ENCODE measurements at places on chromosomes 7 and 10.
A peak's percentile ranks its signal among the peaks of the same experiment; 100 is the strongest.

DNA sequence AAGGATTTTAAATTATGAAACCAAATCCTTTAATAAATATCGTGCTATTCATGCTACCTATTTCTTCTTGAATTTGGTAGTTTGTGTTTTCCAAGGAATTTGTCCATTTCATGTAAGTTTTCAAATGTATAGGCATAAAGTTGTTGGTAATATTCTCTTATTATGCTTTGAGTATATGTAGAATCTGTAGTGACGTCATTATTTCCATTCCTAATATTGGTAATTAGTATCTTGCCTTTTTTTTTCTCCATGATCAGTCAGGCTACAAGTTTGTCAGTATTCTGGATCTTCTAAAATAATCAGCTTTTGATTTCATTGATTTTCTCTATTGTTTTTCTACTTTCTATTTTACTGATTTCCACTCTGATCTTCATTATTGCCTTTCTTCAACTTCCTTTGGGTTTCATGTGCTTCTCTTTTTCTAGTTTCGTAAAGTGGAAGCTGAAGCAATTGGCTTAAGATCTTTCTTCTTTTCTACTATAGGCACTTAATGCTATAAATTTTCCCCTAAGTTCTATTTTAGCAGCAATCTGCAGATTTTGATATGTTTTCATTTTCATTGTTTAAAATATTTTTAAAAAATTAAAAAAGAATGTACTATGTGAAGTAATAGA is 156.5 kb upstream of the HDAC9 start:
- H3K4me1 ChIP-seq = peaks cover 47% of the 10 kb centered on the region
- peaks cover 26% of the 10 kb centered on the region for H3K36me3 ChIP-seq
- peak overlapping the region; percentile 67 for H3K4me3 ChIP-seq
- no peaks in the 10 kb centered on the region for H3K27me3 ChIP-seq
- H3K27ac ChIP-seq = peak overlapping the region; percentile 24

DNA sequence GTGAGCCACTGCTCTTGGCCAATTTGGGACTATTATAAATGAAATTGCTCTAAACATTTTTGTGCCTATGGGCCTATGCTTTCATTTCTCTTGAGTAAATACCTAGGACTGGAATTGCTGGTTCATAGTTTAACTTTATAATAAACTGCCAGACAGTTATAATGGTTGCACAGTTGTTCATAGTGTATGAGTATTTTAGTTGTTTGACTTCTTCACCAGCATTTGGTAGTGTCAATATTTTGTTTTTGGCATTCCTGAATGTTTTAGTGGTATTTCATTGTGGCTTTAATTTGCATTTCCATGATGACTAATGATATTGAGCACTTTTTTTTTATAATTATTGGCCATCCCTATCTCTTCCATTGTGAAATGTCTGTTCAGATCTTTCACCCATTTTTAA is 29.5 kb downstream of the PLEKHA8 start:
- H3K4me1 ChIP-seq = peaks cover 14% of the 10 kb centered on the region
- DNase-seq = no peak
- H3K27ac ChIP-seq = no peak overlapping the region

- DNase-seq = no peak
- H3K36me3 ChIP-seq = no peaks in the 10 kb centered on the region
- H3K4me1 ChIP-seq = peaks cover 20% of the 10 kb centered on the region
These were observed 20.0 kb downstream of the CLIP2 start for GRCh38 chr7:74309181-74309580.

- no peaks in the 10 kb centered on the region for H3K36me3 ChIP-seq
- DNase-seq = no peak
- no peaks in the 10 kb centered on the region for H3K27me3 ChIP-seq
- peaks cover 14% of the 10 kb centered on the region for H3K4me1 ChIP-seq
- H3K27ac ChIP-seq = no peak overlapping the region
These were observed 2.5 kb downstream of the USP54 start for GRCh38 chr10:73588656-73589055.

DNA sequence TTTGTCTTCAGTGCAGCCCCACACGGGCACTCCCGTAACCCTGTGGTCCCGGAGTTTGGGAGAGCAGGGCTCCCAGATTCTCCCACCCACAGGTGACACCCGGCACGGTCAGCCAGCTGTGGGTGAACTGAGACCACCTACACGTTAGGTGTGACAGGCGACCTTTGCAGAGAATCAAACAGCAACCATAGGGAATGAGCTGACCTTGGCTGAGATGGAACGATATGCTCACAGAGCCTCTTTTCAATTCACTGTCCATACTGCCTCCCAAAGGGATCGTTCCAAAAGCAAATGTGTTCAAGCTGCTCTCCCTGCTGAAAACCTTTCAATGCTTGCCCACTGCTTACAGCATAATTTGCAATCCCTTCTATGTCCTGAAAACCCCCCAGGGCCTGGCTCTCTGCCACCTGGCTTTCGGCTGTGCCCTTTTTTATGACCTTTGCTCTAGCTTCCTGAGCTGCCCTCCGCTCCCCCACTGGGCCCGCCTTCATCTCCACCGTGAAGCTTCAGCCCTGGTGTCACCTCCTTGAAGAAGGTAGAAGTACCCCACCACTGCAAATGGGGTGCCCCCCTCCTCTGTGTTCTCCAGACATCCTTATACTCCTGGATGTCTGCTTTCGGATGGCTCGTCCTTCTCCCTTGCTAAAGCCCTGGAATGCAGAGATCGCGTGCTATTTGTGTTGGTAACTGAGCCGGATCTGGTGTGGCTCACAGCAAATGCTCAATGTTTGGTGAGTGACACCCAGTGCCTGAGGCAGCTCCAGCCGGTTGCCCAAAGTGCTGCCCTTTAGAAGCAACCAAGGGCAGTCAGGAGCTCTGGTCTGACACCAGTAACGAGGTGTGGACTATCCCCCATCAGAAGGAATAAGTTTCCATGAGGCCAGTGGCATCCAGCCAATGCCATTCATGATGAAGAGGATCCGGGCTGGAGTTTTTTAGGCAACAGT is 90.4 kb downstream of the KIAA1549 start:
- no peaks in the 10 kb centered on the region for H3K4me1 ChIP-seq
- H3K4me3 ChIP-seq = no peak overlapping the region
- H3K27me3 ChIP-seq = peaks cover 5% of the 10 kb centered on the region
- no peak for DNase-seq
- H3K36me3 ChIP-seq = no peaks in the 10 kb centered on the region

DNA sequence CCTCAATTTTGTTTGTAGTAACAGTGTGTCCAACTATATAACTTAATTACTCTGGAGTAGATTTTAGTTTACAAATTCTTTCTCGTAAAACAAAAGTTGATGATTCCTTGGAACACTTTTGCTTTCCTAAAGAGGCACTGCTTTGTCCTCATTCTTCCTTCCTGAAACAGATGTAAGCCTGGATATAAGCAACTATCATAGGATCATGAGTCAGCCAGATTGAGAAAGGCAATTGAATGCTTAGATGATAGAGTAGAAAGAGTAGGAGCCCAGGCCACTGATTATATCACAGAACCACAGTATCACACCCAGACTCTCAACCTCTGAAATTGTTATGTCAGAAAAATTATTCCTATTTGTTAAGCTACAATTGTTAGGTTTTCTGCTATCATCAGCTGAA is 69.9 kb downstream of the TMEM106B start:
- no peak for DNase-seq
- peaks cover 6% of the 10 kb centered on the region for H3K36me3 ChIP-seq
- peaks cover 32% of the 10 kb centered on the region for H3K27me3 ChIP-seq
- H3K4me3 ChIP-seq = no peak overlapping the region
- no peaks in the 10 kb centered on the region for H3K4me1 ChIP-seq

DNA sequence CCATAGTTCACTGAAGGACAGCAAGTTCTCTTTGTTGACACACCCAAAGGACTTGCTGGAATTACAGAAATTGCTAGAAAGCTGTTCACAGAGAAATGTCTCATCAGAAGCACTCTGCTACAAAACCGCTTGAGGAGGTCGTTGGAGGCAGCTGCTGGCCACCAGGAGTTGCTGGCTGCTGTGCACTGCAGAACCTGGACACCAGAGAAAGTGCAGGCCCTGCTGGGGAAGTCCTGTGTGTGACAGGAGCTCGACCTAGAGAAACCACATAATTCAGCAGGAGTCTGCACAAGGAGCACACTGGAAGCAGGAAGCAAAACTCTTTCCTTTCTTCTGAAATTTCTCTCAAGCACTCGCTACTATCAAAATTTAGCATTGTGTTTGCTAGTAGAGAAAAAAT is 461.5 kb upstream of the GHITM start:
- no peaks in the 10 kb centered on the region for H3K36me3 ChIP-seq
- H3K27me3 ChIP-seq = no peaks in the 10 kb centered on the region
- no peak overlapping the region for H3K4me3 ChIP-seq
- no peak overlapping the region for H3K27ac ChIP-seq
- no peak for DNase-seq

DNA sequence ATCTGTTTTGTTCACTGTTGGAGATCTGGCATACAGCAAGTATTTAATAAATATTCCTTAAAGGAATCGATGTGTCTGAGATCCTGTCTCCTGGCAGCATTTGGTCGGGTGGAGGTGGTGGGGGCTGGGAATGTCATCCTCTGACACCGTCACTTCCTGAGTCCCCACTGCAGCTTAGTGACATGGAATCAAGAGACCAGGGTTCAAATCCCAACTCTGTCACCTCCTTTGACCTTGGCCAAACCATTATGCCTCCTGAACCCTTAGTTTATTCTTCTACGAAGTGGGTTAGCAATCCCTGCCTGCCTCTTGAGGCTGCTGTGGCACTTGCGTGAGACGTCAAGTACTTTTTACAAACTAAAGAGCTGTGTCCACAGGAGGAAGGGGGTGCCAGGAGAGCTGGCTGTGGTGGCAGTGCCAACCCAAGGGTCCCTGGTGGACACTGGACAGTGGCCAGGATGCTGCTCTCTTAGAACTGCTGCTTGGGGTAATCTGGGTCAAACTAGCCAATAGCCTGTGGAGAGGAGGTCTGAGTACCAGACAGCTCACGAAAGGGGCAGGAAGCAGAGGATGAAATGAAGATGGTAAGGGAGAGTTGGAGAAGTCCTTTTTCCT is 8.0 kb upstream of the ZMIZ1 start:
- no peak overlapping the region for H3K27ac ChIP-seq
- no peak for DNase-seq

DNA sequence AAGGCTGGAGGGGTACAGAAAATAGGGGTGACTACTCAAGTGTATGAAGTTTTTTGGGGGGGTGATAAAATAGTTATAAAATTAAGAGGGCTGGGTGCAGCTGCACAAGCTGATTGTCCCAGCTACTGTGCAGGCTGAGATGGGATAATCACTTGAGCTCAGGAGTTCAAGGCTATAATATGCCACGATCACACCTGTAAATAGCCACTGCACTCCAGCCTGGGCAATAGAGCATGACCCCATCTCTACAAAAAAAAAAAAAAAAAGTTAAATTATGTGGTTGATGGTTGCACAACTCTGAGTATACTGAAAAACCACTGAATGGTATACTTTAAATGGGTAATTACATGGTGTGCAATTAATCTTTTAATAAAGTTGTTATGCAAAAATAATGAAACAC is 172.9 kb downstream of the SRPK2 start:
- peaks cover 4% of the 10 kb centered on the region for H3K36me3 ChIP-seq
- H3K4me1 ChIP-seq = peaks cover 52% of the 10 kb centered on the region
- no peak for DNase-seq
- no peaks in the 10 kb centered on the region for H3K27me3 ChIP-seq

GRCh38 chr7:1025743-1026581 is 18.4 kb upstream of the GPR146 start:
- DNase-seq = no peak
- H3K27ac ChIP-seq = peak overlapping the region; percentile 83
- peaks cover 77% of the 10 kb centered on the region for H3K4me1 ChIP-seq
- H3K27me3 ChIP-seq = no peaks in the 10 kb centered on the region
- H3K36me3 ChIP-seq = peaks cover 3% of the 10 kb centered on the region
- peak overlapping the region; percentile 91 for H3K4me3 ChIP-seq

DNA sequence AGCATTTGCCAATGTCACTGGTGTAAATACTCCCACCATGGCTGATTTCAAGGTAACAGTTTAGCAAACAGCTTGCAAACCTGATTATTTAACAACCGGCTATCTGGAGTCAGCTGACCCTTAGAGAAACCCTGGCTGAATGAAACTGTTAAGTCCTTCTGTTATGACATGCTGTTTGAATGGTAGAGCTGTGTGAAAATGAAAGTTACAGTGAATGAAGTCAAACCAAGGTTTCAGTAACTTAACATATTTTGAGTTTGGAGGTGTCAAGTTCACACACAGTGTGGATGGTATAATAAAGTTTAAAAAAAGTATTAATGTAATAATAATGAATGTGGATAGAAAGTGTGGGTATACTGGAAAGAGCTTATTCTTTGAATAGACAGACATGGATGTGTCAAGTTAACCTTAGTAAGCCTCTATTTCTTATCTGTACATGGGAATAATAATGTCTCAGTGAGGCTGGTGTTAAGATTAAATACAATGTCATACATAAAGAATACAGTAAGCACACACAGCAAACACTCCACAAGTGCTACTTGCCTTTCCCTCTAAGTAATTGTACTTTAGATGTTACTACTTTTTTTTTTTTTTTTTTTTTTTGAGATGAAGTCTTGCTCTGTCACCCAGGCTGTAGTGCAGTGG is 150.4 kb downstream of the TAX1BP1 start:
- H3K27me3 ChIP-seq = no peaks in the 10 kb centered on the region
- H3K36me3 ChIP-seq = peaks cover 34% of the 10 kb centered on the region
- no peak overlapping the region for H3K27ac ChIP-seq
- H3K4me3 ChIP-seq = no peak overlapping the region
- DNase-seq = no peak

- no peak overlapping the region for H3K27ac ChIP-seq
- H3K4me1 ChIP-seq = no peaks in the 10 kb centered on the region
- H3K4me3 ChIP-seq = no peak overlapping the region
- H3K27me3 ChIP-seq = no peaks in the 10 kb centered on the region
- no peak for DNase-seq
These were observed 471.7 kb upstream of the GALNT17 start for GRCh38 chr7:70660154-70660818.

- no peak overlapping the region for H3K4me3 ChIP-seq
- H3K27me3 ChIP-seq = no peaks in the 10 kb centered on the region
- no peaks in the 10 kb centered on the region for H3K36me3 ChIP-seq
These were observed 73.3 kb downstream of the KIAA1549 start for GRCh38 chr7:138907850-138908249.

DNA sequence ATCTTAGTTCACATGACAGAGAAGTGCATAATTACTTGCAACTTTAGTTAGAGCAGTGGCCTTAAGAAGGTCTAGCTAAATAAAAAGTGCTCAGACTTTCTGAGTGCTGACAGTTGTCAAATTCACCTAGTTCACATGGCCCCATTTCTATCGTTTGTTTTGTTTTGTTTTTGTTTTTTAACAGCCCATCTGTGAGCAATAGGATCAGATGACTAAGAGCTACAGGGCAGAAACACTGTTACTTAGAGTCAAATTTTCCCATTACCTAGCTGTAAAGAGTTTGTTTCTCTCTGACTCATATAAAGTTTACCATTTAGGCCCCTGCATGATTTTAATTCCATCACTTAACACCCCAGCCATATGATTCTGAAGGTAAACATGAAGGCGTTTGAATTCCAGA is 18.8 kb downstream of the CAV1 start:
- H3K27ac ChIP-seq = no peak overlapping the region
- peaks cover 6% of the 10 kb centered on the region for H3K4me1 ChIP-seq
- H3K36me3 ChIP-seq = peaks cover 9% of the 10 kb centered on the region
- H3K4me3 ChIP-seq = no peak overlapping the region
- peaks cover 9% of the 10 kb centered on the region for H3K27me3 ChIP-seq

GRCh38 chr7:94382132-94382531 is 12.6 kb upstream of the COL1A2 start:
- no peaks in the 10 kb centered on the region for H3K36me3 ChIP-seq
- H3K4me3 ChIP-seq = no peak overlapping the region
- no peak overlapping the region for H3K27ac ChIP-seq
- no peaks in the 10 kb centered on the region for H3K4me1 ChIP-seq
- H3K27me3 ChIP-seq = no peaks in the 10 kb centered on the region

GRCh38 chr7:21773326-21773725 is 172.4 kb downstream of the CDCA7L start:
- no peak for DNase-seq
- H3K36me3 ChIP-seq = no peaks in the 10 kb centered on the region
- H3K4me1 ChIP-seq = no peaks in the 10 kb centered on the region
